ENCODE measurements at places on chromosomes 16 and 17.

DNA sequence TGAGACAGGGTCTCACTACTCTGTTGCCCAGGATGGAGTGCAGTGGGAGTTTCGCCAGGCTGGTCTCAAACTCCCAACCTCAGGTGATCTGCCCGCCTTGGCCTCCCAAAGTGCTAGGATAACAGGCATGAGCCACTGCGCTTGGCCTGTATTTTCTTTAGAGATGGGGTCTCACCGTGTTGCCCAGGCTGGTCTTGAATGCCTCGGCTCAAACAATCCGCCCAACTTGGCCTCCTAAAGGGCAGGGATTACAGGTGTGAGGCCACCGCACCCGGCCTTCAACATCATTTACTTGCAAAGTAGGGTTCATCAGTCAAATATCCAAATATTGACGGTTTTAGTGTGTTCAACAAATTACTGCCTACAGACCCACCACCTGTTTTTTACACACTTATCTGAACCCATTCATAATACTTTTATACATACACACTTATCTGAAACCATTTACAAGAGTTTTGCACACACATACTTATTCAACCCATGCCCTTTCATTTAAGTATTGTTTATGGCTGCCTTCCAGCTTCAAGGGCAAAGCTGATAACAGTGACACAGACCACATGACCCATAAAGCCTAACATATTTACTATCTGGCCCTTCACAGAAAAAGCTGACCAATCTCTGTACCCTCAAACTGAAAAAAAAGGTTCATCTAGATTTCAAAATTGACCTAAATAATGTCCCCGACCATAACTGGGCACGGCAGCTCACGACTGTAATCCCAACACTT, 11.9 kb downstream of the TMEM170A start:
- no peak for DNase-seq

- DNase-seq = no peak
Observed at GRCh38 chr16:66152823-66153393, 213.6 kb upstream of the CDH5 start.

- no peak for DNase-seq
Observed at GRCh38 chr16:23318639-23319038, 16.5 kb downstream of the SCNN1B start.

- DNase-seq = no peak
Observed at GRCh38 chr16:24497440-24497839, 41.9 kb upstream of the RBBP6 start.

DNA sequence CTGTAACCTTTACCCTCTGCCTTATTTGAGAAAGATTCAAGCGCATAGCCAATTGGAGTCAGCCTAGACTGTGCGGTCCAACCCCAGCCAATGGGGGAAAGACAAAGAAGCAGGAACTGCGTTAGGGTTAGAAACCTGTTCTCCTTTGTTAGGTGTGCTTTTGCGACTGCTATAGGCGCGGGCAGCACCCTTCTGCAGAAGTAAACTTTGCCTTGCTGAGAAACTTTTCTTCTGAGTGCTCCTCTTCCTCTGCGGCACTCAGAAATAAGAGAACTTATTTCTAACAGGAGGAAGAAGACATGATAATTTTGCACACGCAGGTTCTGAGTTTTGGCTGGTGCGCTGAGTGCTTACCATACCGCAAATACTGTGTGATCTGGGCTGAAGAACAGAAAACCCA, 9.0 kb downstream of the TXNL4B start:
- DNase-seq = no peak
